ENCODE measurements at places on chromosomes 3 and 15.

GRCh38 chr3:64028754-64029153 lies 5.5 kb upstream of the PSMD6 start:
- no peak for DNase-seq

- no peak for DNase-seq
Observed at GRCh38 chr15:96340348-96340597, 9.8 kb downstream of the NR2F2 start.

GRCh38 chr3:37667335-37667734 lies 194.3 kb upstream of the CTDSPL start:
- DNase-seq = no peak

GRCh38 chr3:46944191-46944590 lies 32.4 kb downstream of the CCDC12 start:
- DNase-seq = no peak

DNA sequence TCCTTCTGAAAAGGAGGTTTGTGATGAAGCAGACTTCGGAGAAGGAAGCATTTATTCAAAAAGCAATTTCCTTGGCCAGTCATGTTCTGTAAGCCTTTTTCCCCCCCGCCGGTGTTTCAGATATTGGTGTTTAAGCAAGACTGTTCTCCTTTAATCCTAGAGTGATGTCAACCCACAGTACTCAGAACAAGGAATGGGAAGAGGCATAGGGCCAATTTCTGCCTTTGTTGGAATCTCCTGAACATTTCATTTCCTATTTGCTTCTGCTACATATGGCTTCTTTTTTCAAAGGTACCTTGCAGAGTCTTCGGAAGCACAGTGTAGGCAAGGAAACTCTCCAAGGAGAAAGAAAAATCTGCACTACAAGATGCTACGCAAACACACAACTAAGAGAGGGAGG lies 713.1 kb upstream of the CFAP20DC start:
- DNase-seq = no peak

DNA sequence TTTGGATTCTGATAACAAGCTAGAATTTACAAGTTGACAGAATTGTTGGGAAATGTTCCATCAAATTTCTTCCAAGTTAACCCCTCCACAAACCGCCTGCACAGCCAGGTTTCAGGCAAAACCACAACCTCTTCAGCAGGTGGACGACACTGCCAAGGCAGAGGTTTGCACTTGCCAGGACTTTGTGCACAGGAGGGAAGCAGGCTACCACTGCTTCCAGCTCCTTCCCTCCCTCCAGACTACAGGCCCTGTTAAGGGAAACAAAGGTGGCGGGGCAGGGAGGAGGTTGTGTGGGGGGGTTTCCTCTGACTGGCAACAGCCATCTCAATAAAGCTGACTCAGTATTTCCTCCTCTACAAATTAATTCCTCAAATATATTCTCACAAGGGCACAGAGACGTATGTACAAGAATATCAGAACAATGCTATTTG lies 42.2 kb downstream of the TBC1D2B start:
- no peak for DNase-seq

DNA sequence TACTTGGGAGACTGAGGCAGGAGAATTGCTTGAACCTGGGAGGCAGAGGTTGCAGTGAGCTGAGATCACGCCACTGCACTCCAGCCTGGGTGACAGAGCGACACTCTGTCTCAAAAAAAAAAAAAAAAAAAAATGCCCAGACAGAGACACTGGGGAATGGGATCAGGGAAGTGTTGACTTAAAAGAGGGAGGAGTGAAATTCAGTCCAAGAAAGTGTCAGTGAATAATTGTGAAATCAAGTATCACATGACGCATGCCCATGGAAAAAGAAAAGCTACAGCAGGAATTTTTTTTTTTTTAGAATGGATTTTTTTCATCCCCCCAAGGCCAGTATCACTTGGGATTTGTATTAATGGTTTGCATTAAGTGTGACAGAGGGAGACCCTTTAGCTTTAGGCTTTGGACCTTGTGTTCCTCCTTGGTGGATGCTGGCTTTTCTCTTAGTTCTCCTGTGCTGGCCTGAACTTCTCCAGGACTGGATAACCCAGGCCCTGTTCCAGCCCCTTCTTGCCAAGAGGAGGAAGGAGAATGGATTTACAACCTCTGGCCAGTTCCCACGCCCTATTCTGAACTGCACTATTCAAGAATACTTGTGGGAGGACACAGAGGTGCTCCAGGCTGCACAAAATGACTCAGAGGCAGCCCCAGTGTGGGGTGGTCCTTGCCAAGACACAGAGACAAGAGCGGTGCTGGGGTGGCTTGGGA lies 36.7 kb upstream of the ZNF774 start:
- DNase-seq = no peak

DNA sequence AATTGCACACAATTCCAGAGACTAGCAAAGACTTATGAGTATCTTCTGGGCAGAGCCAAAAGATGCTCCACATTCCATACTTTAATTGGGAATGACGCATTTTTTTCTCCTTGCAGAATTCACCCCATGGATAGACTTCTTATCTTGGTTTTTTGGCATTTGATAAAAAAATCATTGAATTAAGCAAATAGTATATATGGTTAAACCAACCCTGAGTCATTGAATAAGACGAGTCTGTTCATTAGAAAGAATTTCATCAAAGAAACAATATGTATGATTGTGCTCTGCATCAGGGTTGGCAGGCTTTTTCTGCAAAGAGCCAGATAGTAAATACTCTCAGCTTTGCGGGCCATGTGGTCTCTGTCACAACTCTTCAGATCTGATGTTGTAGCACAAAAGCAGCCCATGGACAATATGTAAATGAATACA lies 9.2 kb upstream of the PDZRN3 start:
- no peak for DNase-seq

DNA sequence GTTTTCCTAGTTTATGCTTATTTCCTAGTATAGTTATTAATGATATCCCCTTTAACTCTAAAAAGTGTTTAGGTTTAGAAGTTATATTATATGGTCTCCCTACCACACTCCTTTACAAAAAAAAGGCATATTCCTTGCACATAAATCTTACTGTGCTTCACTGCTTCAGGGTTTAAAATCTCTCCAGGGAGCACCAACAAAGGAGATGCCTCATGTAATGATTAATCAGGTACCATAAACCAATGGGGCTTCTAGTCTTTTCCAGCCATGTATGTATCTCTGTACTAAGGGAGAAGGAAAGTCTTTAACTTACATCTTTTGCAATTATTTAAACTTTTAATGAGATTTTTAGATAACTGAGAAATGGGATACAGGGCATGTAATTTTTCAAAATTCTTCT lies 91.5 kb upstream of the RBMS3 start:
- DNase-seq = no peak

GRCh38 chr3:125240496-125240895 lies 27.9 kb upstream of the SLC12A8 start:
- no peak for DNase-seq

- peak; percentile 97 for DNase-seq
Observed at GRCh38 chr3:11770477-11771391, 76.0 kb downstream of the TAMM41 start.

DNA sequence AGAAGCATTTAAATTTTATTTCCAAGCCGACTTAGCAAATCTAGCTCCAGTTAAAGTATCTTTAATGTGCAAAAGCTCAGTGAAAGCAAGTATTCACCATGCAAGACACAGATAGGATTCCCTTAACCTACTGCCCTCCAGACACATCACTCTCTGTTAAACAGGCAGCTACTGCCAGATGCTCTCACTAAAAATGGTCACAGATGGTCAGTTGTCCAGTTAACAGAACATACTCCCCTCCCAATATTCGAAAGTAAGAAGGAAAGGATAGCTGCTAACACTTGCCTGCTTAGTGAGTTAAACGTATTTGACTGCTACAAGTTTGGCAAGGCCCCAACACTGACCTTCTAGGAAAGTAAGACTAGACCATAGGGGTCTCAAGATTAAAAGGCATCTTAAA lies 73.7 kb downstream of the PRTG start:
- no peak for DNase-seq

- DNase-seq = no peak
Observed at GRCh38 chr3:18591120-18591519, 166.0 kb upstream of the SATB1 start.

DNA sequence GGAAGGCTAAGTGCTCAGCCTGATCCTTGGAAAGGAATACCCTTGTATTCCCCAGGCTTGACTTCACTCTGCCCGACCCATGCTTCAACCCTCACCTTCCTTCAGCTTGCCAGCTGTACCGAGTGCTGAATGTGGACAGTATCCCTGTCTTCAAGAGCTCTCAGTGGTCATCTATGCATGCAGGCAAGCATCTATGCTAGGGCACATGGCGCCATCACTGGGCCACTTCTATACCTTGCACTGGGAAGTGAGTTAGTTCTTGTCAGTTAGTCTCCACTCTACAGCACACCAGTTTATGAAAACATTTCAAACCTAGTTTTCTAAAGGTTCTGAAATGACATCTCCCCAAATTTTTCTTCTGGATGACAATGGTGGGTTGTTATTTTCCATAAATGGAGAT lies 82.0 kb upstream of the MYRIP start:
- no peak for DNase-seq

- no peak for DNase-seq
Observed at GRCh38 chr3:122964811-122965210, 62.8 kb downstream of the SEMA5B start.

- no peak for DNase-seq
Observed at GRCh38 chr3:107833043-107833442, 257.8 kb downstream of the CD47 start.

- no peak for DNase-seq
Observed at GRCh38 chr15:28018291-28019044, 80.6 kb downstream of the OCA2 start.

GRCh38 chr3:15015456-15015855 lies 49.7 kb downstream of the MRPS25 start:
- DNase-seq = no peak

DNA sequence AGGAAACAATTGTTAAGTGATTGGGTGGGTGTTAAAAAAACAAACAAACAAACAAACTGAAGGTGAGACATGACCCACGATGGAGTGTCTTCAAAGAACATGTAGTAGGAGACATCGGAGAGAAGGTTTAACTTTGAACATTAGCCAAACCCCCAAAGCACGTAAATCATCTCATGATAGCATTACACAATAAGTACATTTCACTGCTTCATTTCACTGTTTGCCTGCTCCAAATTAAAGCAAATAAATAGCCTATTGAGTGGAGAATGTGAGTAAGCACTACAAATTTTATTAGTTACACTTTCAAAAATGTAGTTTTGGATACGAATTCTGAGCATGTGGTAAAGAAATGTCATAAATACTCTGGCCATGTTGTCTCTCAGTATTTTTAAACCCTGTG lies 287.0 kb downstream of the SI start:
- no peak for DNase-seq

- no peak for DNase-seq
Observed at GRCh38 chr15:68524753-68525584, 53.8 kb upstream of the CORO2B start.

GRCh38 chr15:90097475-90097874 lies 4.8 kb downstream of the IDH2 start:
- no peak for DNase-seq

GRCh38 chr3:177451864-177452830 lies 254.9 kb upstream of the TBL1XR1 start:
- DNase-seq = no peak

GRCh38 chr15:58380280-58380945 lies 51.4 kb upstream of the LIPC start:
- DNase-seq = no peak

DNA sequence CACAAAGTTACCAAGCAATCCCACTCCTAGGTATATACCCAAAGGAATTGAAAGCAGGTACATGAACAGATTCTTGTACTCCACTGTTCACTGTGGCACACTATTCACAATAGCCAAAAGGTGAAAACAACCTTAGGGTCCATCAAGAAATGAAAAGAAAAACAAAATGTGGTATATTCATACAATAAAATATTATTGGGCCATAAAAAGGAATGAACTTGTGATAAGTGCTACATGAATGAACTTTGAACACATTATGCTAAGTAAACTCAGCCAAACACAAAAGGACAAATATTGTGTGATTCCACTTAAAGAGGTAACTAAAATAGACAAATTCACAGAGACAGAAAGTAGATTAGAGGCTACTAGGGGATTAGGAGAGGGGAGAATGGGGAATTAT lies 55.2 kb upstream of the IMPG2 start:
- DNase-seq = no peak

DNA sequence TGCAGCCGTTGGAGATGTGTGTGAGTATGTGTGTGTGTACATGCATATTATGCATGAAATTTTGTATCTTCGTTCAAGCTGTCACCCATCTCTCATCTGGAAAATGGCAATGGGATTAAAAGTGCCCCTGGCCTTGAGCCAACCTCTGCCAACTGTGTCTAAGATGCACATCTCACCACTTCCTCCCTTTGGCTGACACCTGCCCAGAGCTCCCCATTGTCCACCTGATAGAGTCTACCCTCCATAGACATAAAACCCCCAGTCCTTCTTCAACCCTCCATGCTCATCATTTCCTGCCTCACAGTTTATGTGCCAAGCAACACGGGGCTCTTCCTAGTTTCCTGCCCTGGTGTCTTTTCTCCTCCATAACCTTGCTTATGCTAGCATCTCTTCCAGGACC lies 187.5 kb upstream of the HES1 start:
- peak; percentile 14 for DNase-seq

- DNase-seq = no peak
Observed at GRCh38 chr3:58962040-58962651, 87.7 kb downstream of the CFAP20DC start.

DNA sequence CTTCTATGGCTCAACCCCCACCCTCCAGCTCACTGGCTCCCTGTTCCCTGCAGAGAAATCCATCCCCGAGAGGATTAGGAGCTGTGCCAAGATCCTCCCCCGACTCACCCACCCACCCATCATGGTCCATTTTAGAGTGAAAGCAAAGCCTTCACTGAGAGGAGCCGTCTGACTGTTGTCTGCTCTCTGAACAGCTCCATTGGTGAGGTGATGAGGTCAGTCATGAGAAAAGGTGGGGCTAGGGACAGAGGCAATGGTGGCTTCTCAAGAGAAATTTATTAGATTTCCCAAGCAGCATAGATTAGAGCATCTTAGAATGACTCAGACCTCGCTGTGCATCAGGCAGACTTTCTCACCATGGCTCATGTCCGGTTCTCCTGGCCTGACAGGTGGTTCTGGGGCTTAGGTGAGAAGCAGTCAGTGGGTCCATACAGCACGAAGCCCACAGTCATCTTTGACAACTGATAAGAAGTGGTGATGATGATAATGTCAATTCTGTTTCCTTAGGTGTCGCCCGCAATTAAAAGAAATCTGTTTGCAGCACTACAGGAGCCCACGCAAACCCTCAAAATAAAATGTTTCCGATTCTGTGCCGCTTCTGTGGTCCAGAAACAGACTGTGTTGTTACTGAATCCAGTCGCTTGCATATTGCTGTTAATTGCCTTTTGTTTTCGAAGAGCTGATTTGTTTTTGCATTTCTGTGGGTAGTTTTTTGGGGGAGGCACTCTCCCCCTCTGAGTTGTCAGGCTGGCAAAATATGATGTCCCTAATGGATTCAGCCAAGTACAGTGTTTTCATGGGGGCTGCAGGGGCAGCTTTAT lies 24.8 kb upstream of the RHO start:
- no peak for DNase-seq

- no peak for DNase-seq
Observed at GRCh38 chr15:38024293-38025091, 90.1 kb downstream of the TMCO5A start.
